Fibroblast of upper back skin (primary cell): ENCODE measurements at places on chromosomes 3 and 15.
A peak's percentile ranks its signal among the peaks of the same experiment; 100 is the strongest.

DNA sequence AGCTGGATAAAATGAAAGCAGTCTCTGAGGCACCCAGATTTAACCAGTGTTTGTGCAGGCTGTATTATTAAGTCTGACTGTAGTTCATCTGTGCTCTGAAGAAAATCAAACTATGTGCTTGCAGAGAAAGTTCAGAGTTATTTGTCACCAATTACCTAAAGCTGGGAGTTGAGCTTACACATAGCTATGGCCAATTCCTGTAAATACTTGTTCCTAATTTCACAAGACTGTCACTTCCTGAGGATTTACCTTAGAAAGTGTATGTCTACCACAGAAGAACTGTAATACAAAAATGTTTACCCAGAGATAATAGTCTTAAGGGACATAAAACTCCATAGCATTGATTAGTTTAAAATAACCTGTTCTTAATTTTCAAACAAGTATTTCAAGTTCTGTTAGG is 628.4 kb upstream of the TGFBR2 start:
- DNase-seq = peak; percentile 17

GRCh38 chr3:106740116-106740515 is 637.1 kb upstream of the CCDC54 start:
- DNase-seq = peak; percentile 66

GRCh38 chr3:139120086-139121056 is 75.7 kb upstream of the PRR23C start:
- peak; percentile 65 for DNase-seq

DNA sequence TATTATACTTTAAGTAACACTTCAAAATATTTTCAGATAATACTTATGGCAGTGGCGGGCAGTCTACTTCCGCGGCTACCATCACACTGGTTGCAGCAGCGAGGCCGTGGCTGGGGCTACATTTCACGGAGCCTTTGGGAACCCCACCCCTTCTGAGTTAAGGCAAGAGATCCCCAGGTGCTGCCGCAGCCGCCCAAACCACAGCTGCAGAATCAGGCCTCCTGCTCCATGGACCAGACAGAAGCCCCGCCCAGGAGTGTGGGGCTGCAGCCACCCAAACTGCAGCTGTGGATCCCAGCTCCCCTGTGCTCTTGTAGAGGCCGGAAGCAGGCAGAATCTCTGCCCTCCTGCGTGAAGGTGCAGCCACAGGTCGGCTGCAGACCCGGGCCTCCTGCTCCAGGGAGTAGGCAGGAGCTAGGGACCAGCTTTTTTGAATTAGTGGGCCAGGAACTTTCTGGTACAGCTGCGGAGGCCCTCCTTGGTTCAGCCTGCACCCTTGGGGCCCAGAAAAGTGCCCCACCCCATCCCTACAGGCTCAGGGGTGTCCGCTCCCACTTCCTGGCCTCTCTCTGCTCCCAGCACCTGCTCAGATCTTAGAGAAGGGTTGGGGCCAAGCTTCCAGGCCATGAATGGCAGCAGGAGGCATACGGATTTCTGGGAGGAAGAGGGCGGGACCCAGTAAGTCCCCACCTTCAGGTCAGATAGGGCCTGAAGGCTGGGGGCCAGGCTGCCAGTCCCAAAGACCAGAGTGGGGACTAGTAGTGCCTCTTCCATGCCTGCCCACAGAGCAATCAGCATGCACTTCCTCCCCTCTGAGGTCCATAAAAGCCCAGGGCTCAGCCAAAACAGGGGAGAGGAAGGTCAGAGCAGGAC is 1188.8 kb upstream of the CADM2 start:
- no peak for DNase-seq

DNA sequence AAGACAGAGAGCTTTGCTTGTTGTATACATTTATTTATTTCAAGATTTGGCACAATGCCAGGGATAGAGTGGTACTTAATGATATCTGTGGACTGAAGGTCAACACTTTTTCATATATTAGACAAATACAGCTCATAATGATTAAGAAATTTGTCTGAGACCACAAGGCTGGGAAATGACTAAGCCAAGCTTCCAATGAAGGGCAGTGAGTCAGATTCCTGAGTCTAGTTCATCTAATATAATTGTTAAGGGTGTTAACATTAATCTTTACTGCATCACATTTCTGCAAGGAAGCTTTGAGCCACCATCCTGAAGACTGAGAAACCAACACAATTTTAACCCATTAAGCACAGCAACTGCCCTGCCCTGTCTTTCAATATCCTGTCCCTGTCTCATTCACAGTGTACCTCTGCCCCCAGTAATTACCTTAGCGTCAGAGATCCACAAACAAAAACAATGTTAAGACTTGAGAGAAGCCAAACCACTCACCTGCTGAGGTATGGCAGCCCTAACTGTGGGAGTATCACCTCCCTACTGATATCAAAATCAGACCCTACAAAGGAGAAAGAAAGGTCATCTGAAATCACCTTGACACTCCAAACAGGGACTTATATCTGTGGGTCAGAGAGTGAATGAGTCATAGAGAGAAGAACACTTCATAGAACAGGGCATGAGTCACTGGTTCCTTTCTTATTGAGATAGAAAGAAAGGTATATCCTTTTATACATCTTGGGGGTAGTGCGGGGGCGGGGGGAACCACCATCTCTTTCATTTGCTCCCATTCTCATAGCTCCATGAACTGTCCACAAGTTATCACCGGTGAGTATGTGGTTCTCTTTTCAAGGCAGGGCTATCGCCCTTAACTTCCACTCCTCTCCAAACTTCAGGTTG is 74.7 kb downstream of the MAGI1 start:
- peak; percentile 95 for DNase-seq

- no peak for DNase-seq
Measured at GRCh38 chr3:158509891-158510290, 61.1 kb upstream of the MLF1 start.

- no peak for DNase-seq
Measured at GRCh38 chr3:17967111-17967510, 224.7 kb upstream of the TBC1D5 start.

DNA sequence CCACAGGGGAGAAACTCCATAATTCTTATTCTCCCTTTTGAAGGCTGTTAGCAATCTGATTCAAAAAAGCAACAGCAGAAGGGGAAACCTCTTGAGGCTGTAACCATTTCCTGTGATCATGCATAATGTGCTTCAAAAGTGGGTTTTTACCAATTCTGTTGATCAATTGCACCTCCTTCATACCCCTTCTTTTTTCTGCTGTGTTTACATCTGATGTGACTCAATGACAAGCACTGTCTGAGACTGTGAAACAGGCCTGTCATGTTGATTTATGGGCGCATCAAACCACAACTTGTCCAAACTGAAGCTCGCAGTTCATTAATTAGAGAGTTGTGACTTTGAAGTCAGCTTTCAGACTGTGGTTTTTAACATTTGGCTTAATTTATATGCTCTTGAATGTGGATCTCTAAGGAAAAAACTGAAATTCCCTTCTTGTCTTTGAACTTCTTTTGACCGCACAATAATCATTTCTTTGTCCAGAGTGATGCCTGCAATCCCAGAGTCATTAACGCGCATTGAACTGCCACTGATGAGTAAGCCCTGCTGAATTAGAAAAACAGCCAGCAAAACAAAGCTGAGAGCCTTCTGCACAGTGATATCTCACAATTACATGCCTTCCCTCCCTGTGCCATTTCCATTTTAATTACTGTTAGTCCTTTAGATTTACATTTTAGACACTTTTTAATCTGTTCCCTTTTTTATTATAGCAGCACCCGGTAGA is 532.8 kb downstream of the FOXP1 start:
- peak; percentile 90 for DNase-seq

DNA sequence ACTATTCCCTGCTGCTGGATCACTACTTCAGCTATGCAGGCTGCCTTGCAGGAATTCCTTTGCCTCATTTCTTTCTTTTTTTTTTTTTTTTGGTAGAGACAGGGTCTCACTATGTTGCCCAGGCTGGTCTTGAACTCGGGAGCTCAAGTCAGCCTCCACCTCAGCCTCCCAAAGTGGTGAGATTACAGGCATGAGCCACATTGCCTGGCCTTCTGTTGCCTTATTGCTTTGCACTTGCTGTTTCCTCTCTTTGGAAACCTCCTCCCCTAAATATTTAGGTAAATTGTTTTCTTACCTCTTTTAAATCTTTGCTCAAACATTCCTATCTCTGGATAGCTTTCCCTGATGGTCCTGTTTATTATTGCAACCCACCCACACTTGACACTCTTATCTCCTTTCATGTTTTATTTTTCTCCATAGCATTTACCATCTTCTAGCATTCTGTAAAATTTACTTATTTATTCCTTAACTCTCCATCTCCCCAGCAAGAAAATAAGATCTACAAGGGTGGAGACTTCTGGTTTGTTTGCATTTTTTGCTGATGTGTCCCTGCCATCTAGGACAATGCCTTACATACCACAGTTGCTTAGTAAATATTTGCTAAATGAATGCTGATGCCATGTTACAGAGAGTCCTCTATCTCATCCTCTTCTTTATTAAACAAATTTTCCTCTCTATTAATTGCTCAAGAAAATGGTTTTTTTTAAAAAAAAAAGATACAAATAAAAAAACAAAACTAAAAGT is 134.8 kb downstream of the P2RY1 start:
- DNase-seq = no peak

- no peak for DNase-seq
Measured at GRCh38 chr15:91534976-91535375, 318.5 kb upstream of the SLCO3A1 start.

DNA sequence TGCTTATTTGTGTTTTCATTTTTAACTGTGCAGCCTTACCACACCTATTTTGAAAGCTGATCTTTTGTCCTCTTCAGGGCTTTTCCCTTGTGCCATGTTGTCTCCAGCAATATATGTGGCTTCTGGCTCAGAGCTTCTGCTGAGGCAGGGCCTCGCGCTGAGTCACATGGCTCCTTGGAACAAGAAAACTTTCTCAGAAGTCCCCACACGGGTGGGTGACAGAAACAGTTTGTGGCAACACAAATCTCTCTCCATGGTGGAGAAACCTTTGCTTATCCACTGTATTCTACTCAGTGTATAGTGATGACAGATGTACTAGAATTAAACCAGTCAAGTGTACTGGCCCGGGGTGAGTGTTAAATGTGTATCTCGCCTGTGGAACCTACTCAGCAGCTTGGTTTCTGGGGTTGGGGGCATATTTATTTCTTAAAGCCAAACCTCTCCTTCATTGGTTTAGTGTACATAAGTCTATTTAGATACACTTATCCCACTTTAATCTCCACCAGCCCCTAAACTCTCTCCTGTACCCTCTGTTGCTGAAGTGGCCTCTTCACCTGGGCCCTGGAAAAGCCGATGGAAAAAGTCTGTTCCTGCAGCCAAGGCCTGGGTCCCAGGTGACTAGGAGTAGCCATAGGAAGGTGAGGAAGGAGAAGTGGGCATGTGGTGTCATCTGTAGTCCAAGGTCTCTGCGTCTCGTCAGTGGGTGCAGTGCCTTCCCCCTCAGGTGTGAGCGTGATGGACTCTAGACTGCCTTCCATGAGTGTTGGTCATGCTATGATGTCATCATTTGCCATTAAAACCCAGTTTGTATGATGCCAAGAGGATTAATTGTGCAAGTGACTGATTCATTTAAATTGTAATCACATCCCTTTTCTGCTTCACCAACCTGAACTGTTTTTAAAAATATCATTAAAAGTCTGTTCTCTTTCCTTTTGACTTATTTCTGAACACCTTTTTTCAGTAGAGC is 3.2 kb upstream of the FBXL22 start:
- DNase-seq = no peak
